ENCODE measurements at places on chromosomes 6 and 20.

GRCh38 chr6:11210386-11211138 is 21.9 kb downstream of the NEDD9 start:
- no peak for DNase-seq

DNA sequence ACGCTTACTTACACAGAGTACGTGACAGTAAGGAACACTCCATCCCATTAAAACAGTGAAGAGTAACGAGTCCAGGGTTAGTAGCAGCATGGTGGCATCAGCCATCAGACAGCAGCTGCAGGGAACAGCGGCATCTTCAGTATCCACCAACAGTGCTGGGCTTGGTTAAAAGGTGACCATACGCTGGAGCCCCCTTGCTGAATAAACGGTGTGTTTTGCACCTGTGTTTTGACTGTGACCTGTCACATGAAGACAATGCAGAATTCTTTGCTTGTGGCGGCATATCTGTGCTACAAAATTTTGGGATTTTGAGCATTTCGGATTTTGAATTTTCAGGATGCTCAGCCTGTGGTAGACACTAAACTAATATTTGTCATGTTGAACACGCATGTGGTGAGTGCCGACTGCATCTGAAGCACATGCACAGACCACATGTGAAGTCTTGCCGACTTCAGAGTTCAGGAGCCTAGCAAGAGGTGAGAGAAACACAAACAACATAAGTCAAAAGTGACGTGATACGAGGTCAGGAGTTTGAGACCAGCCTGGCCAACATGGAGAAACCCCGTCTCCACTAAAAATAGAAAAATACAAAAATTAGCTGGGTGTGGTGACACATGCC is 69.3 kb upstream of the FRMD1 start:
- no peak for DNase-seq

DNA sequence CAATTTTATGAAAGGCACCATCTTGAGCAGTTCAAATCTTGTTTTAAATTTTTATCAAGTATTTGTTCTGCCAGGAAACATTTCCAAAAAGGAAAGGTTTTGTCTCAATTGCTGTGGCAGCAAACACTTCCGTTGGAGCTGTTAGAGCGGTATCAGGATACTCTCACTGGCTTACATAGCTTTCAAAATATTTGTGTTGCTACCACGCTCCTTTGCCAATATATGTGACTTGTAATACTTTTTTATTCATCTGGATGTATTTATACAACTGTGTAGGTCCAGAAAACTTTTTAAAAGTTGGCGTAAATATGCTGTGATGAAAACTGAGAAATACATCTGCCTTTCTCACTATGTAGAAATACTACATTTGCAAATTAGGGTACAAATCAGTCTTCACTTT is 37.8 kb upstream of the NHSL1 start:
- DNase-seq: no peak

- no peak for DNase-seq
Observed at GRCh38 chr6:32952817-32953739, at the start of gene HLA-DMA. TSS of gene HLA-DMA (minus strand) at chr6:32953097. CDS start at chr6:32953036, 61 bp downstream.

DNA sequence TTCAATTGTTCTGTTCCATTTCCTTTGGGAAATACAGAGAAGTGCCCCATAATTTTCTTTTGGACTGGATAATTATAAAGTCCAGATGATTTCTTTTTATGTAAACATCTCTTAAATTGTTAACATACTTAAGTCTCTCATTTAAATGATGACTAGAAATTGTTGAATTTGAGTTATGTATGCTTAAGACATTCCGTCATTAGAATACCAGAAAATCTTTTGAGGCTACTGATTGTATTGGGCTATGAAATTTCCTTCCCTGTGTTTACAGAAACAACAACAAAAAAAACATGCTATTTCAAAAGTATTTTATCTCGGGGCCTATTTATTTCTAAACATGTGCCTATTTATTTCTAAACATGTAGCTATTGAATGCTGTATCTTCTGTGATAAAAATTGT is 125.4 kb downstream of the SH3BGRL2 start:
- no peak for DNase-seq

DNA sequence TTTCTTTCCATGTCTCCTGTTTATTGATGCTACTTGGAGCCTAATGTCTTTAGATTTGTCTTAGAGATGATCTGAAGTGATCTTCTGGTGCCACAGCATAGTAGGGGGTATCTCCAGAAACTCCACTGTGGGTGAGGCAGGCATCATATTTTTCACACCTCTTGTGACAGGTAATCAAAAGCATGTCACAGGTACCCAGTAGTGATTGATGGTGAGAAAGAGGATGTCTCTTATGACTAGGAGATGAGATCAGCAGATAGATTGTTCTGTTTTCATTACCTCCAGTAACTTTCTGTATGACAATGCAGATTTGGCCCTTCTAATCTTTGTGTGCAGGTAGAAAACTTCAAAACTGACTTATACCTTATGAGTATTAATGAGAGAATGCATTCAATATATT is 13.5 kb downstream of the NCOA7 start:
- no peak for DNase-seq

GRCh38 chr6:159874435-159874834 is 16.4 kb upstream of the MAS1 start:
- DNase-seq: no peak

DNA sequence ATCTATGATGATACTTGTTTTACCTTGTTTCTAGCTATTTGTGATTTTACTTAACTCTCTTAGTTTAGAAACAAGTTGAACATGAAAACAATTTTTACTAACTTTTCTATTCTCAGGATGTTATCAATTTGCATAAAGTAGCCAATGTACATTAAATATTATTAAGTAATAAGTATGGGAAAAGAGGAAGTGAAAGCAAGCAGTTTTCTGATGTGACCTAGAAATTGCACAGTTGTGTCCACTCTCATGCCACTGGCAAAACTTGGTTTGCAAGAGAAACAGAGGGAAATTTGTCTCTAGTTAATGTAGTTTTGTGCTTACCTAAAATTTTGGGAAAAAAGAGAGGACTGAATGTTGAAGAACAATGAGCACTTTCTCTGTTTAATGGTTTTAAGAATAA is 19.2 kb upstream of the TSPYL1 start:
- no peak for DNase-seq

All from NCI-H1105 (cell line).